ENCODE measurements at places on chromosomes 7 and 10.

- no peak for DNase-seq
Observed at GRCh38 chr10:78913219-78914059, 155.3 kb upstream of the ZMIZ1 start.

DNA sequence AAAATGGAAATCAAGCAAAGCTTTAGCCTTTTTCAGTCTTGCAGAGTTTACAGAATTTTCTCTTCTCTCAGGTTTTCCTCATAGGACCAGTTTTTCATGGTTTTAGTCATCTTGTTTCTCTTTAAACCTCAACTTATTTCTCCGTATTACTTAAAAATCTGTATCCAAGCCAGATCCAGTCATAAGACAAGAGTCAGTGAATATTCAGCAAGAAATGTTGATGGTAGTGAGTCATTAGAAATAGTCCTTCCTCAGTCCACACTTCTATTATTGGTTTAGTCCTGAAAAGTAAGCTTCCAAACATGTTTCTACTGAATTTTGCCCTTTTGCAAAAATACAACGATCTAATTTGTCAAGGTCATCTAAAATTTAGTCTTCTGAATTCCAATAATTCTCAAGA is 107.0 kb downstream of the VIM start:
- no peak for DNase-seq

DNA sequence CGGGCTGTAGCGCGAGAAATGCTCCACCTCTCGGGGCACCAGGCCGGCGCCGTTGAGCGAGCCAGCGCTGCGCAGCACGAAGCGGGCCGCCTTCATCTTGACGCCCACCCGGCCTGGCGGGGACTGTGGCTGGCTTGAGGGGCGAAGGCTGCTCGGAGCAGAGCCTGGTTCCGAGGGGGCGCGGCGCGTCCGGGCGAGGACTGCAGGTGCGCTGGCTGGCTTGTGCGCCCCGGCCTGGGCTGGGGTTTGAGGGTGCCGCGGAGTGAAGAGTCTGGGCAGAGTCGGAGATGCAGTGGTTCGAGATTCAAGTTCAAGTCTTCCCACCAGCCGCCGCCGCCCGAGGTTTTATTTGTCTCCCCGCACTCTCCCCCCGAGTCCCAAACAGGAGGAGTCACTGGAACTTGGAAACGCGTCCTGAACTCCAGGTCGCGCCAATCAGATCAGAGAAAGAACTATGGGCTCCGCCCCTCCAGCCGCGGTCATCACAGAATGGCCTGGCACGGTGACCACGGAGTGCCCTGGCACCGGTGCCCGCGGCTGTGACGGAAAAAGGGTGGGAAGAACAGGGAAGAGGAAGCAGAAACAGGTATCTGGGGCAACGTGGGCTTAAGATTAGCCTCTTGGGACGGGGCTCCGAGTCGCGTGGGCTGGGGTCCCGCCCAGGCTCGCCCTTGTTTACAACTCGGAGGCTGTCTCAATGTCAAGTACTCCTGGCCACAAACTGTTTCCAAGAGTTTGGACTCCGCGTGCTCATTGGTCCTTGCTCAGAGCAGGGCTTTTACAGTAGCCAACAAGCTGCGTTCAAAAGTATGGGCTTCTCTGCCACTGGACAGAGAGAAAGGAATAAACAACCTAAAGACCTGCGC is at the start of gene PDK4:
PDK4 (minus strand) TSS at position 319 of the 866 bp plus-strand sequence; CDS start at position 96, 223 bp downstream.
- no peak for DNase-seq

DNA sequence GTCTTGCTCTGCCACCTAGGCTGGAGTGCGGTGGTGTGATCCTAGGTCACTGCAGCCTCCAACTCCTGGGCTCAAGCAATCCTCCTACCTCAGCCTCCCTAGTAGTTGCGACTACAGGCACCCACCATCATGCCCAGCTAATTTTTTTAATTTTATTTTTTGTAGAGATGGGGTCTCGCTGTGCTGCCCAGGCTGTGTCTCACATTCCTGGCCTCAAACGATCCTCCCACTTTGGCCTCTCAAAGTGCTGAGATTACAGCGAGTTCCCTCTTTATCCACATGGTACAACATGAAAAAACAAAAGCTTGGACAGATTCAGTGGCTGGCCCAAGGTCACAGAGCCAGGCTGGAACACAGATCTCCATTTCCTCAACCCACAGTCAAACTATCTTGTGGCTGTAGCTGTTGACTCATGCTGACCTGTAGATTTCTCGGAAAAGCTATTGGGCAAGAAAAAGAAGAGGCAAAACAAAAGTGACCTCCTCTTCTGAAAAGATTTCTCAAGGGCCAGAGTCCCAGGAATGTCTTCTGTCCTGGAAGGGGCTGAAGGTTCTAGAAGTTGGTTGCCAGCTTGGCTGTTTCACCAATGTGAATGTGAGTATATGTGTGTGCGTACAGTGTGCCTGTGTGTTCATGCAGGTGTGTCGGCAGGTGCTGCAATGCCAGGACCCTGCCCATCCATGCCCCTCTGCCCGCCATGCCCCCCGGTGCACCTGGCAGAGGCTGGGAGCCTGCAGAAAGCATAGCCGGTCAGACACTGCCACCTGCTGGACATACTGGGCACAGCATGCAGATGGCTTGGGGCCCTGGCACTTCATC is 28.4 kb downstream of the TMEM130 start:
- DNase-seq, result no peak

DNA sequence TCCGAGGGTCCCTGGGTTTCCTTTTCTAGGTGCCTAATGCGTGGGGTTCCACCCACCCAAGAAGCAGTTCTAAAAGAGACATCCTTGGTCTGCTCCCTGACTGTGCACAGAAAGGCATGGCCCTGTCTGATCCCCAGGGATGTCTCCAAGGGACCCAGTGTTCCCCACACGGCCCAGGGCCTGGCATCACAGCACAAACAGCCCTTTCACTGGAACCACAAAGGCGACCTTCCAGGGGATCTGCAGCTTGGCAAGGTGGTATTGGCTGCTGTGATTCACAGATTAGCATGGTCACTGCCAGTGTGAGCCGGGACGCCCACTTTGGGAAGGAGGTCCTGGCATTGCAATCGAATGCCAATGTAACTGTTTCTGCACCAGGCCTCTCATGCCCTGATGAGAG is 6.4 kb downstream of the KCNMA1 start:
- no peak for DNase-seq

- no peak for DNase-seq
Observed at GRCh38 chr10:86340991-86341260, 25.7 kb downstream of the GRID1 start.

DNA sequence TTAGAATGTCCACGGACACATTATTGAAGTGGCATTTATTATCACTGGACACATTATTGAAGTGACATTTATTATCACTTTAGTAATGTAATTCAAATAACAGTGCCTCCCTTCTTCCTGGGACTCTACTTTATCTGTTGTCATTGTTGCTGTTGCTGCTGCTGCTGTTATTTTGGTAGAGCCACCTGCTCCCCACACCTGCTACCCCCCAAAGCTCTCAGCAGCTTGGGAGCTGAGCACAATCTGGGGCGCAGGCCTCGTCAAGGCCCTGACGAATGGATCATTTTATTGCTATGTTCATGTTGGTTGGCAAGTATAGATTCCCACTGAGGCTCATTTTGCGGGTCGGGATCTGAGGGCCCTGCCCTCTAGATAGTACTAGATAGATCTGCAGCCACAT is 24.8 kb downstream of the FIGNL1 start:
- DNase-seq, result no peak

DNA sequence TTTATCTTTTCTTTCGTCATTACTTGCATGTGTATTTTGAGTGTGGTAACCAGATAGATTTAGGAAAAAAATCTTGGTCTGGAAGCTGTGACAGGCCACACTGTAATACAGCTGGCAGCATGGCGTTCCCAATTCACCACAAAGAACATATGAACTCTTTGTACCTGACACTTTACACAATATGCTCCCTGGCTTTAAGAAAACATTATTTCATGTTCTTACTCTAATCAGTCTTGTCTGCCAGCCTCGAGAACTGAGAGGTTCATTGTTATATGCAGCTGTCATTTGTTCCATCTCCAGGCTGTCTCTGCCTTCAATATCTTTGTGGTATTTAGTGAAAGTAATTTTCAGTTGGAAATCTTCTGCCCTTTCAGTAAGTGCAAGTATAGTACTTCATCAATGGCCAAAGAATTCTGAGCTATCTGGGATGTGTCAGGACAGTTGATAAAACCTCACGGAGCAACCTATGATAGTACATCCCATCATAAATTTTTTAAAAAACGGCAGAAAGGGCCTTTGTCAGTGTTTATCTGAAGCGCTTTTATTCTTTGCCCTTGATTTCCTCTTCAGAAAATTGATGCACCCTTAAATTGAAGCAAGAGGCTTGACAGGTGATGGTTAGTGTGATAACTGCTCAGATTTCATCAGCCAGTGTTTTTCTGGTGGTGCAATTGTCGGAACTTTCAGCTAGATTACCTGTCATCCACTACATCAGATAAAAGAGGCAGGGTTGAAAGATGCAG is 146.3 kb upstream of the SP8 start:
- DNase-seq, result no peak

- no peak for DNase-seq
Observed at GRCh38 chr7:43668035-43668434, 61.3 kb downstream of the COA1 start.

DNA sequence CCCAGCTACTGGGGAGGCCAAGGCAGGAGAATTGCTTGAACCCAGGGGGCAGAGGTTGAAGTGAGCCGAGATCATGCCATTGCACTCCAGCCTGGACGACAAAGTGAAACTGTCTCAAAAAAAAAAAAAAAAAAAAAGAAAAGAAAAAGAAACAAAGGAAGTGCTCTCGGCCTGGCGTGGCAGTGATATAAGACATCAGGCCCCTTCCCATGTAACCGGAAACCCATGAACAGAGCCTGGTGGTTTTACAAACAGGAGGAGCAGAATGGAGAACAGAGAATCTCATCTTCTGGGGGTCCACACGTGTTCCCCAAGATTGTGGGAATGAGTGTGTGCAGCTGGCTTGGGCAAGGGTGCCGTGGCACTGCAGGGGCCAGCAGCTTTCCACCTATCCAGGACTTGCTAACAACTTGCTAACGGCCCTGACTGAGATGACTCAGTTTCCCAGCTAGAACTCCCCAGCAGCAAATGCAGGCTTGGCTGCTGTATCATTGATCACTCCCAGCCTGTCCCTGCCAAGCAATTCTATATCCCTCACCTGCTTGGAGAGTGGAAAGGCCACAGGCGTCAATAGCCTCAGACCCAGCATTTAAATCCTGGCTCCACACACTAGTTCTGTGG is 103.0 kb downstream of the COL26A1 start:
- DNase-seq, result no peak

GRCh38 chr7:108073305-108074070 is 56.7 kb downstream of the LAMB4 start:
- DNase-seq, result no peak

DNA sequence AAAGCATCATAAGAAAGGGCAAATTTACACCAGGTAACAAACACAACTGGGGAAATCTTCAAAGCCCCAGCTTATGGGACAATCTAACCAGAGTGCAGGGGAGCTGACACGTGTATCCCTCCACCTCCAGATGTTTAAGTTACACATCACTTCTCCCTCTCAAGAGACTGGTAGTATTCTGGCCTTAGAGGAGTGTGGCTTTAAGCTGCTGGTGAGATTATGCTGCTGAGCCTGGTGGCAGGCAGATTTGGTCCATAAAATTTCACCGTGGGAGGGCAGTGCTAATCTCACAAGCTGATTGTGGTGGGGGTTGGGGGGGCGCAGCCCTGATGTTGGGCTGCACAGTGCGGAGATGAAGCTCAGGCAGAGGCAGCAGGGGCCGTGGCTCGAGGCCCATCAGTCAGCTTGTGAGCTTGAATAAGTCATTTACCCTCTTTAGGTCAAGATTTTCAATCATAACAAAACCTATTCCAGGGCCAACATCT is 431.0 kb upstream of the GALNT17 start:
- no peak for DNase-seq

DNA sequence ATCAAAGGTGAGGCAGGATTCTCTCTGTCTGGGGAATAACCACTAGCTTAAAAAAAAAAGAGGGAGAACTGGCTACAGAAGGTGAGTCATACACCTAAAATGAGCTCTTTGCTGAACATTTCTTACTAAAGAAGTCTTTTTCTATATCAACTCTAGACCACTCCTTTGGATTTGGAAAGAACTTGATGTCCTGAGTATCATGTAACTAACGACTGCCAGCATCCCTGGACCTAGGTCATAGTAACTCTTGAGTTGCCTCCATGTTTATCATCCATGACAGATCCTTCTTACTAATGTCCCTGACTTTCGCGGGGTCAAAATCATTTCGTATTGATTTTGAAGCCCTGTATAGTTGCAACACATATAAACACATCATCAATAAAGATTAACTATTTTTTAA is 89.1 kb downstream of the CNOT4 start:
- no peak for DNase-seq

DNA sequence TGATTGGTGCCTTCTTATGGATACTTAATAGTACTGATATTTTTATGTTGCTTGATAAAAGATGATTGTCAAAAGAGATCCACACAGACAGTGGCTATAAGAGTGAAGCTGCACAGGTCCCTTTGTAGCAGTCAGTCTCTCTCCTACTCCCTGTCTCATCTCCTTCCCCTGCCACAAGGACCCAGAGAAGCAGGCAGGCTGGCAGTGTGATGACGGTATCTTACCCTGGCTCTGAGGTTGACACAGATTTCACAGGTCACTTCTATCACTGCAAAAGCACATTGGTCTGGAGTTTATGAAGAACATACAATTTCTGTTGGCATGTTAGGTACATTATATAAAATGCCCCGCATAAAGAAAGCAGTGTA is 64.4 kb upstream of the AHR start:
- DNase-seq, result peak; percentile 15

GRCh38 chr10:17352583-17352982 is 101.8 kb downstream of the ST8SIA6 start:
- no peak for DNase-seq

- DNase-seq, result no peak
Observed at GRCh38 chr10:8874972-8875371, 820.5 kb downstream of the GATA3 start.

DNA sequence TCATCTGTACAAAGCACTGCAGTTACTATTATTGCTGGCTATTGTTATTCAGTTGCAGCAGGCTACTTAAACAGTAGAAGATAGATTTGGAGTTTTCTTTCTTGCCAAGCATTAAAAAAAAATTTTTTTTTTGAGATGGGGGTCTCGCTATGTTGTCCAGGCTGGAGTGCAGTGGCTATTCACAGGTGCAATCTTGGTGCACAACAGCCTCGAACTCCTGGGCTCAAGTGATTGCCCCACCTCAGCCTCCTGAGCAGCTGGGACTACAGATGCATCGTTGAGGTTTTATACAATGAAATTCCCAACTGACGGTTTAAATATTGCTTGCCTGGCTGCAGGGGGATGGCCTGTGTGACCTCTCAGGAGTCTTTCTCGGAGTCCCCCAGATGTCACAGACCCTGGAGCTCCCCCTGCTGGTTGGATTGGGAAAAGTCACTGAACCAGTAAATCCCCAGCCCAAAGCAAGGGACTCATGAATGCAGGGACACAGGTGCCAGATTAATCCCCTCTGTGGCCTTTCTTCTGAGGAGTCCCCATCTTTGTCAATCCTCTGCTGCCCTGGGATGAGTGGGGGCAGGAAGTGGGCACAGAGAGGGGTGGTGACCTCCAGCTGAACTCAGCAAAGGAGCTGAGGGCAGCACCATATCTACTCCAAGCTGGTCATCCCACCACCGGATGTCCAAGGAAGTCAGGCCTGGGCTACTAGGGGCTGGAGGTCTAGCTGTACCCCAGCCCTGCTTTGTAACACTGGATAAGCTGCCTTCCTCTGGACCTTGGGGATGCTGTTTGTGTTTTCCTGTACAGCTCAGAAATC is 149.6 kb downstream of the C10orf105 start:
- DNase-seq, result peak; percentile 47

- DNase-seq, result no peak
Observed at GRCh38 chr7:5550385-5550784, 126.8 kb upstream of the TNRC18 start.

GRCh38 chr10:108631332-108631731 is 1292.0 kb downstream of the XPNPEP1 start:
- DNase-seq, result no peak

- no peak for DNase-seq
Observed at GRCh38 chr7:135879233-135879632, 97.9 kb downstream of the MTPN start.
